Fibroblast of skin of right quadriceps (primary cell): ENCODE measurements at places on chromosomes 3 and 15.

DNA sequence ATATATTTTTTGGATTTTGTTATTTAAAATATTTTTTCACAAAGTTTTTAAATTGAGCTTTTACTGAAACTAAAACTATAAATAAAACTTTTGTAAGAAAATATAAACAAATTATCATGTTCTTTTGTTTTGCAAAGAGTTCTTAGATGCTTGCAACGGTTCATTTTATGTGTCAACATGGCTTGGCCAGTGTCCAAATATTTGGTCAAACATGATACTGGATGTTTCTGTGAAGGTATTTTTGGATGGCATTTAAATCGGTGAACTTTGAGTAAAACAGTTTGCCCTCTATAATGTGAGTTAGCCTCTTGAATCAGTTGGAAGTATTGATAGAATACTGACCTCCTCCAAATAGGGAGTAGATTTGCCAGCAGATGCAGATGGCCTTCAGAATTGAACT, 612.6 kb upstream of the NECTIN3 start:
- DNase-seq, result peak; percentile 16

DNA sequence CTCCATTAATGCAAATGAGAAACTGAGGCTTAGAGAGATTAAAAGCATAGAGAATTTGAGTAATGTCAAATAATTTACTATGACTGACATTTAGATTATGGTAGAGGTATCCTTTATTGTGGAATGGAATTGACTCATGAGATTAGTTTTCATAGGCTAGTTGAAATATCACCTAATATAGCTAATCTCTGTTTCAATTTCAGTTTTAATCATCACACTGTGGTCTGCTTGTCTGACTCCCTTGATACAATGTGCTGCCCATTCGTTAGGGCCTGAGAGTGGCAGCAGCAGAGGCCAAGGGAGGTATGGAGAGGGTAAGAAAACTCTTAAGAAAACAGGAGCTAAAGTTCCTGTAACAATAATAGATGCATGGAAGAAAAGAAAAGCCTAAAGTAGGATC, 13.2 kb upstream of the ZBTB20 start:
- DNase-seq, result no peak

DNA sequence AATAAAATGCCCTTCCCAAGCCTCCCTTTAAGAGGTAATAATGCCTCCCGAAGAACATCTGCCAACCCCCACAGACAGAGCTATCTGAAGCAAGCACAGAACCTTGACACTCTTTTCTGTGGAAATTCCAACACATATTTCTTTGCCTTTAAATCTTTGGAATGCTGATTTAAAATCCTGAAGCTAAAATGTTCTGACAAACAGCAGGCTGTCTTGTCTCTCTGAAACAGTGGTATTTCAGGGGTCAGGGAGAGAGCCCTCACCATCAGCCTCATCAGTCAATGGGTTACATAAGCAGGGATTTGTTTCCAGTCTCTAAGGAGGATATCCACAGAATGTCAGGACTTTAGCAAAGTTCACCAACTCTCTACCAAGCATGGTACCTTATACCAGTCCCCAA, 27.8 kb upstream of the ARHGEF3 start:
- no peak for DNase-seq

DNA sequence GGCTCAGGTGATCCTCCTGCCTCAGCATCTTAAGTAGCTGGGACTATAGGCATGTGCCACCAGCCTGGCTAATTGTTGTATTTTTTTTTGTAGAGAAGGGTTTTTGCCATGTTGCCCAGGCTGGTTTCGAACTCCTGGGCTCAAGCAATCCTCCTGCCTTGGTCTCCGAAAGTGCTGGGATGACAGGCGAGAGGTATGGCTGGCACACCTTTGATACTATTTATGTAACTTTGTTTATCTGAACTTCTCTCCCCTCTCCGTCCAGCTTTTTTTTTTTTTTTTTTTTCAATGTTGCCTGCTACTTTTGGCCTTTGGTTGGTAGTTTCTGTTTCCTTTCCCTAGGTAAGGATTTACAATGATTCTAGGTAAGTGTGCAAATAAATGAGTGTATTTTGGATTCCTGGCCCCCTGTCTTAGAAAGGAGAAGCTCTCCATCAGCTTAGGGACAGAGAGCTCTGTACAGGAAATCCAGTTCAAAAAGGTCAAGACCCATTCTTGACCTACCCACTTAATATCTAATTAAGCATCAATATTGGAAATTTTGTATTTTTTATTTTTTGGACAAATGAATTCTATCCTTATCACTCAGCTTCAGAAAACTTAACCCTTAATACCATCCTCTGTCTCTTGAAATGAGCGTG, 6.8 kb downstream of the ARL6IP5 start:
- DNase-seq, result no peak

- no peak for DNase-seq
These were observed 50.6 kb downstream of the KLHDC8B start for GRCh38 chr3:49222002-49222401.

DNA sequence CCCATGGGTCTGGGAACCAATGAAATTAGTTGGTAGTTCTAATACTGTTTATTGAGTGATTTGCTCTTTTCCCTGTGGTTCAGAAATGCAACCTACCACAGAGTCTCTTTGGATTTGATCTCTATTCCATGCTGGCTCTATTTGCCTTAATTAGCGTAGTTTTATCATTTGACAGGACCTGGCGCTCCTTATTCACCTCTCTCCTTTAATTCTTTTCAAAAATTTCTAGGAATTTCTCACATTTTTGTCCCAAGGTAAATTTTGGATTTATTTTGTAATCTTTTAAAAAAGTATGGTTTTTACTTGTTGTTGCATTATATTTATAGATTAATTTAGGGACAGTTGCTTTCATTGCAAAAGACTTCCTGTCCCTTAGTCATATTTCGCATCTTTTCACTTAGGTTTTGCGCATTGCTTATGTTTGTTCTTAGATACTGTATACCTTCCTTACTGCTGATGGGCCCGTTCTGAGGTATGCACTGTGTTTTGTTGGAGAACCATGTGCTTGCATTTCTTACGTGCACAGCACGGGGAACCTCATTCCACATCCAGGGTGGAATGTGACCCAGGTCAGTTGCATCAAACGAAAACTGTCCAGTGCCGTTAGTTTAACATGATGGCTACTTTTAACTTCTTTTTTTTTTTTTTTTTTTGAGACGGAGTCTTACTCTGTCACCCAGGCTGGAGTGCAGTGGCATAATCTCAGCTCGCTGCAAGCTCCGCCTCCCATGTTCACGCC, 27.0 kb downstream of the SENP5 start:
- DNase-seq, result no peak

DNA sequence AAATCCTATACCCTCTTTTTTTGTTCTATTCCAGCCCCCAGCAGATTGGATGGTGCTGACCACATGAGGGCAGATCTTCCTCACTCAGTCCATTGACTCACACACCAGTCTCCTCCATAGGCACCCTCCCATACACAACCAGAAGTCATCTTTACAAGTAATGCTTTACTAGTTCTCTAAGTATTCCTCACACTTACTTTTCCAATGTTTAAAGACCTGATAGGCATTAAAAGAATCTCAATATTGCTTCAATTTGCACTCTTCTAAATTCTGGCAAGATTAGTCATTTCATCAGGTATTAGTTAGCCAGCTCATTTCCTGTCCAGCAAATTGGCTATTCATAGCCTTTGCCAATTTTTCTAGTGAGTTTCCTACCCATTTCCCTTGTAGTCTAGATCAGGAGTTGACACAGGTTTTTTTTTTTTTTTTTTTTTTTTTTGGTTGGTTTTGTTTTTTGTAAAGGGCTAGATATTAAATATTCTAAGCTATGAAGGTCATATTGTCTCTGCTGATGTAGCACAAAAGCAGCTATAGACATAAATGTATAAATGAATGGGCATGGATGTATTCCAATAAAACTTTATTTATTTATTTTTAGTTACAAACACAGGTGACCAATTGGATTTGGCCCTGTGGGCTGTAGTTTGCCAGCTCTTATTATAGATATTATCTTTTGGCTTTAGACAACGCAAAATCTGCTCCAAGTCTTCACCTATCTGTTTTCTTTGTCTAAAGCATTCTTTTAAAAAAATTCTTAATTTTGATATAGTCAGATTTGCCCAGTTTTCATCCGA, 76.1 kb downstream of the ABHD5 start:
- peak; percentile 90 for DNase-seq

- DNase-seq, result peak; percentile 81
These were observed 24.4 kb downstream of the NR2F2 start for GRCh38 chr15:96354731-96355567.

DNA sequence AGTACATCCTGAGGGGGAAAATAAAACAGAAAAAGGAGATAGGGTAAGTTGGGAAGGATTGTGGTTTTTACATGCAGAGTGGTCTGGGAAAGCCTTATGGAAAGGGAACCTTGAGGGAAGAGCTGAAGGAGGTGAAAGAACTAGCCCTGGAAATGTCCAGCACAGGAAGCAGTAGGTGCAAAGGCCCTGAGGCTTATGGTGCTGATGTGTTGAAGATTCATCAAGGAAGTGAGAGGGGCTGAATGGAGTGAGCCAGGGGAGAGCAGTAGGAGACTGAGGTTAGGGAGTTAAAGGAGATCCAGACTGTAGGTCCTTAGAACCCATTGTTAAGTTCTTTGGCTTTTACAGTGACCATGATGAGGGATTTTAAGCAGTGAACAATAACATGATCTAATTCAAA, 33.0 kb downstream of the ATP1B3 start:
- DNase-seq, result no peak

DNA sequence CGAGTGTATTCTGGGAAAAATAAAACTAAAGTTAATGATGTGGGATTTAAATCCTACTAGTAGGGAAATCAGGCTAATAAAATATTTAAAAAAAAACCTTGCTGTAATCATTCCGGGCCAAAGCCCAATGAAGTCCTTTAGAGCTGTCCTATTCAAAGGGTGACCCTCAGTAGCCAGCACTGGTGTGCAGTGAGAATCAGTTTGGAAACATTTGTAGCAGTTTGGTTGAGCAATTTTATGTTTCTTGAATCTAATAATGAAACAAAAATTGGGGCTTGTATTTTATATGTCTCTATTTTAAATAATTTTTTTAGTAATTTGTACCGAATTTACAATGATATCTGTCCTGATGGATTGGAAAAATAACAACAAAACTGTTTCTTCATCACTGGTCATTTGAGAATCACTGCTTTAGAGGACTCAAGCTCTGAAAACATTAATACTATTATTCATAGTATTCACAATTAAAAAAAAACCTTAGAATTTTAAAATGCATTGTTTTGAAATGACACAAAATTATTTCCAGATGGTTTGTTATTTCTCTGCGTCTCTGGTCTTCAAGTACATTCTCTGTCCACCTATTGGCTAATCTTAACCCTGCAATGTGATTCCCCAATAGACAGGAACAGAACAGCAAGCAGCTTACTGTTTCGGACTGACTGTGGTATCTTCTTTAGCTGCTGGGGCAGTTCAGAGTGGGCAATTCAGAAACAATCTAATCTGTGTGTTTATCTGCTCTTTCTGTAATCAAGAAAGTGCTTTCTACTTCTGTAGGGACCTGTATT, 71.2 kb downstream of the OTOL1 start:
- peak; percentile 85 for DNase-seq

- peak; percentile 5 for DNase-seq
These were observed 42.5 kb upstream of the UBE3A start for GRCh38 chr15:25481208-25481859.

DNA sequence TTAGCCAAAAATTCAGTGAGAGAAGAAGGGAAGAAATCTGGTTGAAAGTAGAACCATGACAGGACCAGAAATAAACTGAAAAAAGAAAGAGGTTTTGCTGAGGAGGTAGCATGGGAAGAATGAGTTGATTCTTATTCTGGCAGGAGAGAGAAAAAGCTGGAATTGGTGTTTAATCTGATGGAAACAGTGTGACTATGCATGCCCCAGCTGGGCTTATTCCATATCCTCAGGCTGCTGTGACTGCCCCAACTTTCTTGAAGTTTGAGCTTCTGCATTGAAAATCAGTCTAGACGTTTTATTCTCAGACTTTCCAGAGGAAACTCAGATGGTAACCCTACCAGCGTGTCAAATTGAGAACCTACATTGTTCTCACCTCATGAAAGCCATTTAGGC, 352.5 kb upstream of the DCBLD2 start:
- no peak for DNase-seq

DNA sequence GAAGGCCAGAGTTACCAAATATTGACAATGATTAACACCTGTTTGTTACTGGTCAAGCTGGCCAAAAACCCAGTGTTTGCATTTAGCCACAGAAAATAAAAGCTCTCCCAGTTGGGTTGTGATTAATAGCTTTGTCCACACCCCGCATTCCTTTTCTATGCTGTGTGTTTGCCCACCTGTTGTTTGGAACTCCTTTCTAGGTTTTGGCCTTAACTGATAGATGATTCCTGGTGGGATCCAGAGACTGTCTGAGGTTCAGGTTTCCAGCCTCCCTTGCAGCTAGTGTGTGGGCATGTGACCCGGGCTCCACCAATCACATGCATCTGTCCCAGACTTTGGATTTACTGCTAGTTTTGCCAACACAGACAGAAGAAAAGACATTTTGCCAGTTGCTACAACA, 83.8 kb downstream of the PTPRG start:
- DNase-seq, result no peak

DNA sequence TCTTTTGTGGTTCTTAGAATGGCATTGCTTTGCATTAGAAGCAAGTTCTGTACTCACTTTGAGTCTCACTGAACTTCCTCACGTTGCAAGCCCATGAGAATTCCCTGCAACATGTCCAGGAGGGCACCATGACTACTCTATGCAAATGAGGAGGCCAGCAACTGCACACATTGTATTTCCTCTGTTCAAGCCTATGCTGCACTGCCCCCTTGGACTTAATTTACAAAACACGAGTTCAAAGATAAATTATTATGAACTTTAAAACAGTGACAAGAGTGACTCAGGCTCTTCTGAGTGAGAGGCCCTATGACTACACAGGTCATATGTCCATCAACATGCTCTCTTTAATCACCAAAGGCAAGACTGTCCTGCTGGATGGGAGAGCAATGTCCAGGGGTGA, 484.2 kb upstream of the ATP11B start:
- no peak for DNase-seq

DNA sequence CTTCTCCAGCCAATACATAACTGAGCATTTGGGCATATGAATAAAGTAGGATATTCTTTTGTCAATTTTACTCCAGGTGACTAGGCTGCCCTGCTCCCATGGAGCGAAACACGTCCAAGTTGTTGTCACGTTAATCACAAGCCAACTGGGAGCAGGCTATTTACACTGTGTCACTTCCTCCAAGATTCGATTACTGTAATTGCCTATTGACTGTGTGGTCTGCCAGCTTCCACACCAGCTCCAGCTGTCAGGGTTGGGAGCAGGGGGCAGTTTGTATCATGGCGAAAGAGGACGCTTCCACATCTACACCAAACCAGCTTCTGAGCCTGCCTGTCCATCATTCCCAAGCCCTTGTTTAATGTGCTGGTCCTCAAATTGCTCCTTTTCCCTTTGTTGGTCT, 89.2 kb upstream of the RORA start:
- no peak for DNase-seq

DNA sequence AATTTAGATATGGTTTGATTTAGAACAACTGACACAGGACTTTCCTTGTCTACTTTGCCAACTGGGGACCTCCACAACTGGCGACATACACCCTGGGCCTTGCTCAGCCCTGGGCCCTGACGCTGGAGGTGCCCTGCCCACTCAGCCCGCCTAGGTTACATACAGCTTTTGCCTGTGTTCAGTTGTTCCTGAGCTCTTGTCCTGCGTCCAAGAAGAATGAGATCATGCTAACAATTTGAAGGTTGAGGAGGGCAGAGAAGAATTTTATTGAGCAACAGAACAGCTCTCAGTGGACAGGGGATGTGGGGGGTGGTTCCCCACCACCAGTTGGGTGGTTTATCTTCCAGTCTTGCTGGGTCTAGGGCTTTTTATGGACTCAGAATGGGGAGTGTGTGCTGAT, 67.9 kb downstream of the IQCH start:
- DNase-seq, result peak; percentile 44

GRCh38 chr3:115768661-115769060, 145.4 kb downstream of the GAP43 start:
- DNase-seq, result no peak
